Caudate nucleus (tissue), 63 donors: ENCODE measurements at places on chromosomes 7 and 10.

GRCh38 chr7:41918597-41918996 is 215.7 kb upstream of the INHBA start:
- DNase-seq = no peak

- no peak for DNase-seq
These were observed 1187.9 kb downstream of the XPNPEP1 start for GRCh38 chr10:108735380-108735779.

DNA sequence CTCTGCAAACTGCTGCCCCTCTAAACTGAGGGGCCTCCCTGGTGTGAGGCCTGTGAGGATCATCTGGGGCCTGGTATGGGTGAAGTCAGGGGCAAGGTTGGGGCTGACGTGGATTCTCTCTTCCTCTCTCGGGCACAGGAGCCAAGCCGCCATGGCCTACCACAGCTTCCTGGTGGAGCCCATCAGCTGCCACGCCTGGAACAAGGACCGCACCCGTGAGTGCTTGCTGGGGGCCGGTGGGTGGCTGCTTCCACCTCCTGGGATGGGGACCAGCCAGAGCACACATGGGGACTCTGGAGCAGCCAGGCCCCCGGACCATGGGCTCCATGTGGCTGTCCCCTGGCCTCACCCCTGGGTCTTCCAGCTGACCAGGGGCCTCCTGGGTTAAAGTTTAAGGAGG is 11.0 kb downstream of the ARPC1B start:
- no peak for DNase-seq

- no peak for DNase-seq
These were observed 328.9 kb downstream of the RPS24 start for GRCh38 chr10:78362406-78363022.

- no peak for DNase-seq
These were observed 597.3 kb downstream of the CNTNAP2 start for GRCh38 chr7:146713934-146714333.

DNA sequence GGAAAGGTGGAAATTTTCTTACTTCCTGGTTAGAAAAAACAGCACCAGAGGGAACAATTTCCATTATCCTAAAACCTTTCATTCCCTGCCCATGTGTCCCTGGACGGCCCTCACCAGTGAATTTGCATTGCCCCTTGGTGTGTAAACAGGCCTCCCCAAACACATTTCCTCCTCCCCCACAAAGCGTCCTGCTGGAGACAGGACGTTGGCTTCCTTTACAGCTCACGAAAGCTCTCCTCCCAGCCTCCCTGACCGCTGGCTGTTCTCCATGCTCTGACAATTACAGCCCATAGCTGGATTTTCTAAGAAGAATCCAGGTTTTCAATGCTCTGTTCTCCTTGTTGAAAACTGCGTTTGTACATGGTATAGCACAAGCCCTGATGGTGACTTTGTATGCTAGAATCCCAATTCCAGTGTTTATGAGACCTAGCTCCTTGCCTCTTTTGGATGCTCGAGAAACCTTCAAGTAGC is 724.2 kb upstream of the CELF2 start:
- peak; percentile 3 for DNase-seq
